K562 (cell line): ENCODE measurements at places on chromosomes 1 and 21. TPM values are rescaled to one million over a fixed set of nuclear protein-coding genes. Genes with fewer than 3 reads are reported as not detected.
A peak's percentile ranks its signal among the peaks of the same experiment; 100 is the strongest.

DNA sequence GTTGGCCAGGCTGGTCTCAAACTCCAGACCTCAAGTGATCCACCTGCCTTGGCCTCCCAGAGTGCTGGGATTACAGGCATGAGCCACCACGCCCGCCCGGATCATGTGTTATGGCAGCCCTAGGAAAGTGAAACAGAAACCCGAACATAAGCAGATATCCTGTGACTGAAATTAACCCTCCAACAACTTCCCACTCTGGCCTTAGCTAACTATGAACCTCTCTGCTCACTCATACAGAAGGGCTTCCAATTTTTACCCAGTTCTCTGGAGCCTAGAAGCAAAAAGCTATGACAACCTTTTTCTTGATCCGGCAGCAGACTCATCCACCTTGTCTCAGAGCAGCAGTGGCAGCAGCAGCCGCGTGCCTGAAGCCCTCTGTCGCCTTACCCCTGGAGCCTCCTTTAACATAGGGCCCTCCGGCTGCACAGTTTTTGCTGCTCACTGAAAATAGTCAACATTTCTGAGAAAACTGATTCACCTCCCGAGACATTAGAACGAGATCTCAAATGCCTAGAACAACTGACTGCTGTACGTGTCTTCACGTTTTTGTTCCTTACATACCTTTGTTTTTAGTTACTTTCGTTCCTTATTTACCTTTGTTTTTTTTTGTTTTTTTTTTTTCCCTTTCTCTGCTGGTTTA, 9.3 kb downstream of the CBR1 start:
- DNase-seq = peak; percentile 39

- peak; percentile 56 for DNase-seq
Measured at GRCh38 chr1:222543817-222544216, 4.1 kb downstream of the HHIPL2 start.

- no peak for DNase-seq
Measured at GRCh38 chr1:27535386-27535785, 45.4 kb upstream of the WASF2 start.

Gene SPAG17
- 0.22 and 1.5 TPM in 2 replicates for polyA plus RNA-seq

Gene ASPM
- polyA plus RNA-seq = 29.5 and 34.6 TPM in 2 replicates
